GM12865 (cell line): ENCODE measurements at places on chromosomes 12 and 14.

- DNase-seq, result no peak
Measured at GRCh38 chr14:94048691-94049624, 22.8 kb downstream of the OTUB2 start.

- no peak for DNase-seq
Measured at GRCh38 chr12:55684761-55685370, 22.8 kb downstream of the ITGA7 start.

DNA sequence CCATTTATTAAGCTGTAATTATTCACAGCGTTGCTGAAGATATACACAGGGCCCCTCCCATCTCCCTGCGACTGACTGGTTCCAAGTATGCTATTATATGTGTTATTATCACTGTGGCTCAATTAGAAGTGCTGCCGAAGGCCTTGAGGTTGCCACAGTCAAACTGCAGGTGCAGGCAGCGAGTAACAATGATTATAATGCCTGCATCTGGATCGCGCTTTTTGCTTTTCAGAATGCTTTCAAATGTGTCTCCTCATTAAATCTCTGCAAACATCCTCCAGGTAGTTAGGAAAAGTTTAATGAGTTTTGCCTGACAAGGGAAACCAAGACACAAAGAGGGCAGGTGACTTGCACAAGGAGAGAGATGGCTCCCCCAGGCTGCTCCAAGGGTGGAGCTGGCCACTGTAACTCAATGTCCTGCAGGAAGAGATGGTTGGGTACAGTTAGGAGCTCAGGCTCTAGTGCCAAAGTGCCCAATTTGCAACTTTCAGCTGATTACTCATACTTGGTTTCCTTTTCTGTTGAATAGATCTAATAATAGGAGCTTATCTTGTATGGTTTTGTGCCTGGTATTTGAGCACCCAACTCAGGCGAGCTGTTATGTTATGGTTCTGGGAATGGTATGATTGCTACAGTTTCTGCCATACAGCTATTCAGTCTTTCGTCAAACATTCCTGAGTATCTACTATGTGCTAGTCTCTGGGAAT lies 1.7 kb upstream of the SYNE3 start:
- DNase-seq, result peak; percentile 68

GRCh38 chr12:32455607-32456071 lies 56.3 kb downstream of the FGD4 start:
- peak; percentile 65 for DNase-seq

- DNase-seq, result no peak
Measured at GRCh38 chr12:1750300-1750699, 59.4 kb downstream of the ADIPOR2 start.

- DNase-seq, result no peak
Measured at GRCh38 chr14:100549834-100550625, 37.2 kb downstream of the BEGAIN start.
